ENCODE measurements at places on chromosomes 16 and 17.

- DNase-seq: no peak
Measured at GRCh38 chr17:18261146-18261515, 669 bp downstream of the MIEF2 start.

- DNase-seq: no peak
Measured at GRCh38 chr17:51948128-51948527, 210.4 kb downstream of the CA10 start.

DNA sequence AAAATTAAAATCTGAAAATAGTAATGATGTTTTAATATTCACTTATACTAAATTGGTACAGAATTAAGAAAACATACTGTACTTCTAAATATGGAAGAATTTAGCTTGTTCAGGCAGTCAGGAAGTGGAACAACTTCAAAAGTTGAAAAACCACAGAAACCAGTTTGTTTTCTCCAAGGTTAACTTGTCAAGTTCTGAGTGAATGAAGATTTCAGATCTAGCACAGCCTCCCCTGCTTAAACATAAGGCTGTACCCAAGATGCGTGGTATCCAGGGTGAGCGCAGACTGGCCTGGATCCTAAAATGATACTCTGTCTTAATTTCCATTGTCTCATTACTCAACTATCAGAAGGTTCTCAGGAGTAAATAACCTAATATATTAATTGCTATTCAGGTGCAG is 730.7 kb upstream of the KIF2B start:
- no peak for DNase-seq

DNA sequence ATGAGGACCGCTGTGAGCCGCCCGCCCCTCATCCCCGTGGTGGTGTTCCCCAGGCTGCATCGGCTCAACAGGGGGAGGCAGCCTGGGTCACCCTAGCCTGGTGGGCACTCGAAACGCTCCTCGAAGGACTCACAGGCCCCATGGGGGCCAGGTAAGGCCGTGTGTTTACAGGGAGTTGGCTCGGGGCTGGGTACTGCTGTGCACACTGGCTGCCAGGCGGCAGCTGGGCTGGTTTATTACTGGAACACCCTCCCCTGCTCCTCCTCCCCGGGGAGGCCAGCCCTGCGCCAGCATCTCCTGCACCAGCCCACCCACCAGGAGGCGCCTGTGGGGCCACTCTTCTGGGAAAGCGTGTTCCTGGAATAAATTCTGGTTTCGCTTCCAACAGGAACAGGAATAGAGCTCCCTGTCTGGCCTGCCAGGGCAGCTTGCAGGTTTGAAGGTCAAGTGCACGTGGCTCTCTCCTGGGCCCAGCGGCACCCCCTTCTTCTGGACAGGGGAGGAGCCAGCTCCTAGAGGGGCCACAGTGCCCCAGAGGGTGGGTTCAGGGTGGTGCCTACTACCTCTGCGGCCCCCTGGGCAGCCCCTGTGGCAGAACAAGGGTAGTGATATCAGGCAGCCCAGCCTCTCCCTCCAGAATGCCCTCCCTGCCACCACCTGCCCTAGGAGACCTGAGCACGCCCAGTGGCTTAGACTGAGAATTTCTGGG is 11.3 kb downstream of the MCRIP1 start:
- DNase-seq: no peak

DNA sequence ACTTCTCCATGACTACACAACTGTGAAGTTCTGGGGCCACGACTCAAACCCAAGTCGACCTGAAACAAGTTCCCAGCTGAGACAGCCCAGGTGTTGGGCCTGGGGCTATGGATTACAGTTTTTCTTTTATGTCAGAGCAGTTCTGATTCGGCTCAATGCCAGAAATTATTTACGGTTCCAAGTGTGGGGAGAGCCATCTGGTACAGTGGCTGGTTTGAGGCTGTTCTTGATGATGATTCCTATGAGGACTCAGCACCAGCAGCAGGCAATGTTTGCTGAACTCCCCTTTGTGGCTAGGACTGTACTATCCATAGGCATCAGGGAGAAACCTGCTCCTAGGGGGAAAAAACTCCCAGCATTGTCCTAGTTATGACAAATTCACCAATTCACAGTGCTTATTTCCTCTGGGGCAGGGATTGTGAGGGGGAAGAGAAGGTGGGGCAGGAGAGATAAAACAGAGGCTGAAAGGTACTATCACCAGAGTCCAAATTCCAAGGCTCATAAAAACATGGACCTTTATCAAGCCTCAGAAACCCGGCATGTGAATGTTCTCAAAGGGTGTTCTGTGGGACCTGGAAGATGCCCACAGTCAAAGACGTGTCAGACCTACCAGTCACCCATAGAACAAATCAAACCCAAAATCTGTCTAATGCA is 18.2 kb upstream of the CMTM4 start:
- DNase-seq: peak; percentile 7

DNA sequence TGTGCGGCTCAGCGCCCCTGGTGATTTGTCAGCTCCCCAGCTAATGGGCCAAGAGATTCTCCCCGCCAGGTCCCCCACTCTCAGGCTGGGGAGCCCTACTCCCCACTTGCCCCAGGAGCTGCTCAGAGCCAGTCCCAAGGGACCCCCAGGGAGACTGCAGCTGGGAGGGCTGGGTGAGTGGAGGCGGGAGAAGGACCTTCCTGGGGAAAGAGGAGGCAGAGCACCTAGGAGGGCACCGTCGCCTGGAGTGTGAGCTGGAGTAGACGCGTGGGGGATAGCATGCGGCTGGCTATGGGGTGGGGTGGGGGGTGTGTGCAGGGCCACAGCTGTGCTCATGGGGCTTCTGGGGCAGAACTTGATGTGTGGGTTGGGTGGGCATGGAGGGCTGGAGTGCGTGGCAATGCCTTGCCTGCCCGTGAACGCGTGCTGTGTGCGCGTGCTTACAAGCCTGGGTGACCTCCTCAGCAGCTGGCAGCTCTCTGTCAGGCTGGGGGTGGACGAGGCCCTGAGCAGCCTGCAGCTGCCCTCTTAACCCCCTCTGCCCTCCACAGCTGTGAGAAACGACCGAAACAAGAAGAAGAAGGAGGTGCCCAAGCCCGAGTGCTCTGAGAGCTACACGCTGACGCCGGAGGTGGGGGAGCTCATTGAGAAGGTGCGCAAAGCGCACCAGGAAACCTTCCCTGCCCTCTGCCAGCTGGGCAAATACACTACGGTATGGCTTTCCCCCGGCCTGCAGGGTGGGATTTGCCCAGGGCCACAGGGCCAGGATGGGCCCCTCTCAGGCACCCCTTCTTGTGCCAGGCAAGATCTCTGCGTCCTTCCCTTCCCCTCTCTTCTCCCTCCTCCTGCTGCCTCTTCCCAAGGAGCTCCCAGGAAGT is 12.9 kb downstream of the GJD3 start:
- peak; percentile 57 for DNase-seq

DNA sequence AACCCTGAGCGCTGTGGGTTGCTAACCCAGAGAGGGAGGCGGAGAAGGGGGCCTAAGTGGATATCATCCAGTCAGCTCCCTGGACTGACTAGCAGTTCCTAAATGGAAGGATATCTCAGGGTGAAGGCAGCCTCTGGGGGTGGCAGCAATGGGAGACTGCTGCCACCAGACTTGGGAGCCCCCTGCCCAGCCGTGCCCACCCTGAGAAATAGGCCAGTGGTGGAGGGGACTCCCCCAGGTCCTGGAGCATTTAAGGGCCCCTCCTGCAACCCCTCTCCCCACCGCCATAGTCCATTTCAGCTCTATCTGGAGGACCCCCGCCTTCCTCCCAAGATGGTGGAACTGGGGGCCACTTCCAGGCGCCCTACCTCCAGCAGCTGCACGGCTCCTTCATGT is 8.4 kb downstream of the TSPOAP1 start:
- no peak for DNase-seq

GRCh38 chr16:74160759-74161158 is 135.9 kb upstream of the PSMD7 start:
- DNase-seq: no peak

DNA sequence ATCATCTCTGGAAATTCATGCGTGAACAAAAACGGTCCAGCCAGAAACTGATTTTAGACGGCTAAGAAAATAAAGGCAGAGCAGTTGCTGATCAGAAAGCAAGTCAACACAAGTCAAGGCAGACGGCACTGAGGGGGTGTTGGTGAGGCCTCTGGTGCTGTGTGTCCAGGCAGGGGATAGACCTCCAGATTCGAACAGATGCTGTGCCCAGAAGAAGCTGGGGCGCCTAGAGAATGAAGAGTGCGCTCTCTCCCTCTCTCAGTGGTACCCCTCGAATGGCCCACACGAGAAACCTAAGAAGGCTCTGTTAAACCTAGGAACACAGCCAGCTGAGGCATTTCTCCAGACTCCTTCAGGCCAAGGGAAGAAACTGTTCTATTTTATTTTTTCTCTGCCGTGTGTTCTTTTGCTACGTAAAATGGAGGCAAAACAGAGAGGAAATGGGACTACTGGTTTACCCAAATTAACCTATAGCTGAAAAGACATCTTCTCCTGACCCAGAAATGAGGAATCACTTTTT is 178.3 kb downstream of the PMP22 start:
- DNase-seq: no peak

DNA sequence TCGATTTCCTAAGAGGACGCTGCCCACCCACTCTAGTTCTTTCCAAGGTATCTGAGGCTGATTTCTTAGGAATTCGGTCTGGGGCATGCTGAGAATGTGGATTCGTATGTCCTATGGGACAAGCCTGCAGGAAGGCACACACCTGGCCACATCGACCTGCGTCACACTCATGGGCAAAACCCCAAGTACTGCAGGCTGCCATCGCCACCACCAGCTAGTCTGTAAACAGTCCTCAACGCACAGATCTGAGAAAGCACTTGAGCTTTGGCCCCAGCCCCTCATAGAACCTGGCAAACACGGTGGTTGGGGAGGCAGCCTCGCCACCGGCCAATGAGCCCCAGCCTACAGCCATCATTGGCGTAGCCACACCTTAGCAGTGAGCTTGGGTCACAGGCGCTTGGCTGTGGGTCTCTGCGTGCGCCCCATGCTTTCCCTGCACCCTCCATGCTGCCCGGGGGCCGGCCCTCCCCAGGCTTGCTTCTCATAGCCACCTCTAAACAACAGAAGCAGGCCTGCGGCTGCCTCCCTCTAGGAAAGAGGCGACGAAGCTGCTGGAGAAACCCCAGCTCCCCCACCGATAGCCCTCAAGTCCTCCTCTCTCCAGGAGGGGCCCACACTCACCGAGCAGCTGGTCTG is 75.1 kb downstream of the ZNF778 start:
- no peak for DNase-seq

DNA sequence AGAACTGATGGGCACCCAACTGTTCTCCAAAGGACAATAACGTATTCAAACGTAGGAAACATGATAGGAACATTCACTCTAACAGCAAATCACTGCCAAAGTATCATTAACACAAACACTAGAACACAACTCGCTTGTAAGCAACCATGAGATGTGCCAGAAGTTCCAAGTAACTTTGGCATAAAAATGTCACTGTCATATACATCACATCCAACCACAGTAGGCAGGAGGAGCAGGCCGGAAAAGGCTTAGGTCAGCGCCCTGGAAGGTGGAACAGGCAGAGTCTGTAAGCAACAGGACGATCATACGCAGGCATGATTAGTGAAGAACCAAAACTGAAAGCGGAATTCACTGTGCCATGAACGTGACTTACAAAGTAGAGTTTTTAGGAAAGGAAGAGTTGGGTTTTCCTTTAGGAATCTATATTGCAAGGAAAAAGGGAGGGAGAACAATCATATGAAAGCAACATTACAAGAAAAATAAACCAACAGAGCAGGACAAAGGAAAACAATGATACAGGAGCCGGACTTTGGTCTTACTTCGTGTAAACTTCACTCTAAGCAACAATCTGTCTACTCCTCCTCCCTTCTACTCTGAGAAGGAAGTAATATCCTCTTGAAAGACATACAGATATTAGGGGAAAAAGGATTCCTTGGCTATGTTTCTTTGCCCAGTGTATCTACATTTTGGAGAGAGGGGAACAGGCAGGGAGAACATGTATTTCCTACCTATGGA is 52.3 kb downstream of the YWHAE start:
- DNase-seq: no peak

DNA sequence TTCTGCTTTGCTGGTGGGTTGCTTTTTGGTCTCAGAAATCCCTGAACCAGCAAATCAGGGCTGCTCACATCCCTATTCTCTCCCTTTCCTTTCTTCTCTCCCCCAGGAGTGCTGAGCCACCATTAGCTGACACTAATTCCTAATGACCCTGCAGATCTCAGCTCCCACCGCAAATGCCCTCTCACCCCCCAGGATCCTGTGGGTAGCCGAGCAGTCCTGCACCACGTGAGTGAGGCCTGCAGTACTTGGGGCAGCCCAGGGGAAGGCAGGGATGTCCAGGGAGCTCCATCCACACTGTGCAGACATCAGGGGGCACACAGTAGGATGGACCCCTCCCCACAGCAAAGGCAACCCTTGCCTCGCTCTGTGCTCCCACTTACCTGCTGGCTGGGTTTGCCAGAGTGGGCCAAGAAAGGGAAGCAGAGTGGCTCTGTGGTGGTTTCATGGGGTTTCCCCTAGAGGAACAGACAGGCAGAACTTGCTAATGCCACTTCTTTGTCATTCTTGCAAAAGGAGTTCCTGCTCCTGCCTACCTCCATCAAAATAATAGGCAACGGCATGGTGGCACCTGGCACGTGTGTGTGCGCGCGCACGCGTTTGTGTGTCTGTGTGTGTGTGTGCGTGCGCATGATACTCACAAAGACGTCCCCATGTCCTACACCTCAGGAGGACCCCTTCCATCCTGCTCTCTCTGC is 135.6 kb downstream of the GAS7 start:
- no peak for DNase-seq

- no peak for DNase-seq
Measured at GRCh38 chr17:17493249-17493985, 2.8 kb downstream of the RASD1 start.

DNA sequence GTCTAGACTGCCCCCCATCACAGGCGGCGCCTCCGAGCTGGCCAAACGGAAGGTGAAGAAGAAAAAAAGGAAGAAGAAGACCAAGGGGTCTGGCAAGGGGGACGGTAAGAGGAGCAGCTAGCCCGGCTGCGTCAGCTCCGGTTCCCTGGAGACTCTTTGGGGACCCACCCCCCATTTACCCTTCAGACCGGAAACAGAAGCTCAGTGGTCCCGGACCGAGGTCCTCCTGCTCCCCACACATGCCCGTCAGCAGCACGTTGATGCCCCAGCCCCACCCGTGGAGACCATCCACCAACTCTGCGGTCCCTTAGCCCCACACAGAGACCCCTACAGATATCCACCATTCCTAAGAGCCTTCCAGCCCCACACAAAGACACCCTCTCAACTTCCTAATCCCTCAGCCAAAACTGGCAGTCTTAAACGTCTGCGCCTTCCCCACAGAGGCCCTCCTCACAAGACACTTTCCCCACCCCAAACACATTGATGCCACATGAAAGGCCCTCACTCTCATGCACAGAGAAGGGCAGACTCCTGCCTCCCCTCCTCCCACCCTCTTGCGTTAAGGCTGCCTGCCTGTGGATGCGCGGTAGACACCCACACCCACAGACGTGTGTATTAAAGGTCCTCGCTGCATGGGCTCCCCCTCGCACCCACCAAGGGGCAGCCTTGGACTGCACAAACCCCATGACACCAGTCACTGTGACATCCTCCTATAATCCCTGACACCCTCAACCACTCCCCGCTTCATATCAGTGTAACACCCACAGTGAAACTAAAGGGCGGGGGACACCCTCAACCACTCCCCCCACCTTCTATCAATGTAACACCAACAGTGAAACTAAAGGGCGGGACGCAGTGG is 58.2 kb upstream of the RPH3AL start:
- DNase-seq: no peak

- no peak for DNase-seq
Measured at GRCh38 chr16:85428899-85429775, 184.0 kb upstream of the GSE1 start.

Data from NCI-H1105 (cell line).